ENCODE measurements at places on chromosomes 4 and X. TPM values are rescaled to one million over a fixed set of nuclear protein-coding genes. Genes with fewer than 3 reads are reported as not detected.

DNA sequence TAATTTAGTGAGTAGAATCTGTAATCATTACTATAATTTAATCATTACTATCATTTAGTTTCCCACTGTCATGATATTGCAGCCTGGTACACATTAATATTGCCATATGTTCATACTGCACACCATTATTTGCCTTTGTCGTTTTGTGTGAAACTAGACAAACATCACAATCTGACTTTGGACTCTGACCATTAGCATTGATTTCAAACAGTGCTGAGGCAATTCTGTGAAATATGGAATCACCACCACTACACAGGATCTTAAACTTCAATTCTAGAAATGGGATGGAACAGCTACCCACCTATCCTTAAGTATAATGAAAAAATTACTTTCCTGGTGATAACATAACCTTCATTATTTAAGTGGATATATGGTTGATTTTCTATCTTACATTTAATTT lies 98.3 kb downstream of the SORBS2 start:
- DNase-seq = peak; percentile 43

DNA sequence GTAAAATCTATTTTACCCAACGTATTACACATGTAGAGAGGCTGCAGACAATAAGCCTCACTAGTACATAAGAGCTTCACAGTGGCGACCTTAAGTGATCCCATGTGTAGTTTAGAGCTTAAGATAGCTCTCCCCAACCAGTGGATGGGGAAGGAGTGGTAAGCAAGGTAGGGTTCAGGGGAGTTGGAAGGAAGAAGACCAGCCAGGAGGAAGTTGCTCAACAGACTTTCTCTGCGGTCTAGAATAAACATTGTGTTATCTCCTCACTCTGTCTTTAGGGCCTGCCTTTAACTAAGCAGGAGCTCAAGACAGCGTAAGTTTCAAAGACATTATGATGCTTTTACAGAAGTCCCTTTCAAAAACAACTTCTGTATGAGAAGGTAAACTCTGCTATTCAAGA lies 16.8 kb downstream of the MEPE start:
- DNase-seq = no peak

GRCh38 chr4:173575482-173576152 lies 45.6 kb upstream of the HAND2 start:
- DNase-seq = no peak

DNA sequence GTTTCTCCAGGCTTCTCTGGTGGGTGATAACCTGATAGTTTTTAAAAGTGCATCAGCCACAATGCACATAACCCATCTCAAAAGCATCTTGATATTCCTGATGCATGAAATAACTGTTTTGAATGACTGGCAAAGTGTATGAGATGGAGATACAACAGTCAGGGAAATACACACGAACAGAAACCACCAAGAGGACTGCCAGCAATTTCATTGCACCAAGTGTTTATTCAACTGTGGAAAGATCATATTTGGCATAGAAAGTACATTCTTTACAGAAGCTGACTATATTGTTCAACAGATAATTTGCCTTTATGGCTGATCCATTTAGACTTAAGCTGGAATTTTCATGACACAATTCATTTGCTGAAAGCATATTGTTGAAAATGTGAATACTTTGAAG lies 139.5 kb downstream of the SLIT2 start:
- no peak for DNase-seq

DNA sequence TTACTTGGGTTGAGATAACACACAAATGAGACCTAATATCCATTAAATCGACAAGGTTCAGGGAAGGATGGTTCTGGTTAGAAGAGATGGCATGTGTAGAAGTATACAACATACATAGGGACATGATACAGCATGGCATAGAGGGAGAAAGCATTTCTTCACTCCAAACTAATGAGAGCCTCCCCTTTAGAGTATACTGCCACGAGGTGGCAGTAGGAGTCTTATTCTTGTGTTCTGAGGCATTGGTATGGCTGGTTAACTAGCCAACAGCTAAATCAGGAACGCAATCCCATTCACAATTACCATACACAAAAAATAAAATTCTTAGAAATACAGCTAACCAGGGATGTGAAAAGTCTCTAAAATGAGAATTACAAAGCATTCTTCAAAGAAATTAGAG lies 29.1 kb upstream of the TRO start:
- DNase-seq = peak; percentile 6

DNA sequence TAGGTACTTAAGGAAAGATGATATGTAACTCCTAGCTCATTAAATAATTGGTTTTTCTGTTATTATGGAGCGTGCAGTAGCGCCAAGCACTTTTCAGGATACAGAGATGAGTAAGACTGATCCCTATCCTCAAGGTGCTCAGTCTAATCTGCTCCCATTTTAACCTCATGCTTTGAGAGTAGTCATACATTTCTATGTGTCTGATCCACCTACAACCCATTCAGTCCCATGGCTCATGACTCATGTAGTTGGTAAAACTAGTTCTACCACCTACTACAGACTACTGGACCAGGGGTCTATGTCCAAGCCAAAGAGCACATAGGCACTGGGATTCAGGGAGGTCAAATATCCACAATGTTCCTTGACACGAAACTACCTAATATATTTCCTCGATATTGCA lies 60.8 kb downstream of the TMEM154 start:
- DNase-seq = no peak

- no peak for DNase-seq
Measured at GRCh38 chr4:55159851-55160250, 34.5 kb upstream of the KDR start.

DNA sequence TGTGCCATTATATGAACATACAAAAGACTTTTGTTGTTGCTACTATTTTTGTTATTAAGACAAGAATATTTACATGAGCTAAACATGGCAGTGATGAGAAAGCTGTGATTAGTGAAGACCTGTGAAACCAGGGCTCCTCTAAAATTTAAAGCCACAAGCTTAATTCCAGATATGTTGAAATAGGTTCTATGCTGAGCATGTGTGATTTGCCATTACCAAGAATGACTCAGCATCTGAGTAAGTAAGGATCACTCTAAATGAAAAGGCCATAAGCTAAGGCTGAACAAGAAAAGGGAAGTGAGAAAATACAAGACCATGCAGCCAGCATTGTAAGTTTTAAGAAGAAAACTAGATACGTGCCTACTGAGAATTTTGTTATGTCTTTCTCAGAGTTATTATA lies 75.9 kb upstream of the CAMK2D start:
- DNase-seq = no peak

DNA sequence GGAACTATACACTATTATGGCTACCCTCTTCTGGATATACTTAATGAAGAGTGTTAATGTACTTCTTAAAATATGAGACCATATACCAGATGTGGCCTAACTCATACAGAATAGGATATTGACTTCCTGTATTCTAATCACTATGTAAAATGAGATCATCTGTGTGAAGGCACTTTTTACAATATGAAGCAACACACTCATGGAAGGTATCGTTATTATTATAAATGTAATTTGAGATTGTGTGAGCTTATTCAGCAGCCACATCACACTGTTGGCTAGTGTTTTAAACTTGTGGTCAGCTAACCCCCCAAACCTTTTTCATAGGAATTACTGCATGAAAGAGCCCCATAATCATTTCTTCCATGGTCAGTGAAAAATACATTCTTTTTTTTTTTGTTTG lies 281.8 kb upstream of the TEX13A start:
- DNase-seq = no peak

- no peak for DNase-seq
Measured at GRCh38 chr4:153176938-153177337, 27.3 kb upstream of the TRIM2 start.

DNA sequence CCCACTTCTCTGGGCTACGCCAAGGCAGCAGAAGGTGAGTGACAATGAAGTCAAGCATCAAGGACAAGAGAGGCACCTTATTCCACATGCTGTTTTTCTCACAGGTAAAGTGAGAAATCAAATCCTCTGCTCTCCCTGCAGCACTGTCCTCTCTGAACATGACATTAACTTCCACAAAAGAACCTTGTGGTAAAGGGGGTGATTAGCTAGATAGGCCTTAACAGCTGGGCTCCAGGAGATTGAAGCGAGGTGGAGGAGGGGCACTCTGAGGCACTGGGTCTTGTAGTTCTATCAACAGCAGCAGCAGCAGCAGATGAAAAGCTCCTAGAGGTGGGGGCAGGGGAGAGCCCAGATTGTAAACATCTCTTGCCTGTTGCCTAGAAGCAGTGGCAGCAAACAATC lies 96.8 kb upstream of the CXXC4 start:
- peak; percentile 65 for DNase-seq

DNA sequence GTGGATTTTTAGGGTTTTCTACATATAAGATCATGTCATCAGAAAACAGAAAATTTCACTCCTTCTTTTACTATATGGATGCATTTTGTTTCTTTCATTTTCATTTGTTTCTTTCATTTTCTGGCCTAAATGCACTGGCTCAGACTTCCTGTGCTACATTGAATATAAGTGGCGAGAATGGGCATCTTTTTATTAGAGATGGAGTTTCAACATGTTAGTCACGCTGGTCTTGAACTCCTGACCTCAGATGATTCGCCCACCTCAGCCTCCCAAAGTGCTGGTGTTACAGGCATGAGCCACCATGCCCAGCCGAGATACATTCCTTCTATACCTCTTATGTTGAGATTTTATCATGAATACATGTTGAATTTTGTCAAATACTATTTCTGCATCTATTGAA lies 61.8 kb downstream of the BRWD3 start:
- DNase-seq = no peak

Gene CT55
- 0.06 TPM for polyA plus RNA-seq

Gene SULT1B1
- polyA plus RNA-seq = 118 TPM

Gene GPC3
- 75.8 TPM for polyA plus RNA-seq

Gene ENPP6
- 3.2 TPM for polyA plus RNA-seq

Gene GPR143
- polyA plus RNA-seq = 5.2 TPM

Gene HSFX4
- 0.15 TPM for polyA plus RNA-seq

Gene LEF1
- polyA plus RNA-seq = 8.5 TPM

Gene RAI2
- polyA plus RNA-seq = 5.9 TPM

Data from large intestine (tissue), 12 donors.